Central memory CD8-positive, alpha-beta T cell (primary cell): ENCODE measurements at places on chromosomes 5 and 9.
A peak's percentile ranks its signal among the peaks of the same experiment; 100 is the strongest.

DNA sequence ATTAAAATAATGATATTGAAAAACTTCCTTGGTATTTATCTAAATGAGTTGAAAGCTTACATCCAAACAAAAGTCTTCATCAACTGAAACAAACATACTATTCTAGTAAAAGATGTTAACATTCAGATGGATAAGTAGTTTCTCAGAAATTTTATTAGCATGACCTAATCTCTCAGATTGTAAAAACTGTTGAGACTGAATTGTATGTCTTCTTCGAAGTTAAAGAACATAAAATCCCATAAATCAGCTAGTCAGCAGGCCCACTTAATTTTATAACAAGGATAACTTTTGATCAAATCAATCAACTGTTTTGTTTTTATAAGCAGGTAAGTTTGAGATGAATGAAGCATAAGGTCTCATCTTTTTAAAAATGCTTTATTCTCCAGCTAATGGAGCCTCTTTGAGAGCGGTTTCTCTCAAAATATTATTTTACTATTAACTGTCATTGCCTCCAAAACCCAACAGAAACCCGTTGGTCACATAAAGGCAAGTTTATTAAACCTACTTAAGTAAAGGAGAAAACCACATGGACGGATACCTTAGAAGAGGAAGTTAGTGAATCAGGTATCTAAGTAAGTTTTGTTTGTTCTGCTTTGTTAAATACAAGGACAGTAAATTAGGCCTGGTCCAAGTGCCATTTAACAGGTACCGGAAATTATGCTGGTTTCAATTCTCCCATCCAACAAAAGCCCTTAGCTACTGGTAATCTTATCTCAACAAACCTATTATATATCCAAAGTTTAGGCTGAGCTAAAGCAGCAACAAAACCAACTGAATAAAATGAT lies 457.0 kb downstream of the PDE4D start:
- no peak for DNase-seq
- H3K27me3 ChIP-seq = no peaks in the 10 kb centered on the region
- H3K36me3 ChIP-seq = no peaks in the 10 kb centered on the region
- H3K4me3 ChIP-seq = no peak overlapping the region

GRCh38 chr5:38536968-38537367 lies 19.5 kb downstream of the LIFR start:
- H3K27me3 ChIP-seq = peaks cover 29% of the 10 kb centered on the region
- no peaks in the 10 kb centered on the region for H3K36me3 ChIP-seq
- no peak for DNase-seq

DNA sequence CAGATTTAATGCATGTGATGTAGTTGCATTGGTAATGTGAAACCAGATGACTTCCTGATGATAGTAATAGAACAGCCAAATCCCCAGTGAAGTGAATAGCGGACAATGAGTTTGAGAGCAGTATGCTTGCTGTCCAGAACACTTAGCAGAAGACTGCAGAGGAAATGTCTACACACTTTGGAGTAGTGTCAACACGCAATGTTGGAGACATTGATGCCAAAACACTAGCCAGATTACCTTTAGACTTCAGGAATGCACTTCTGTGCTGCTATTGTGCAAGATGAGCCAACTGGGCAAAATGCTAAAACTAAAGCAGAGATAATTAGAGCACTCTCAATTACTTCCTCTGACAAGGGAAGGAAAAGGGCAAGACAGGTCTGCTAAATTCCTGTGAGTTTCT lies 176.7 kb downstream of the PRDM9 start:
- no peak overlapping the region for H3K4me3 ChIP-seq
- H3K36me3 ChIP-seq = no peaks in the 10 kb centered on the region
- H3K4me1 ChIP-seq = peaks cover 4% of the 10 kb centered on the region
- DNase-seq = no peak
- H3K27me3 ChIP-seq = no peaks in the 10 kb centered on the region

DNA sequence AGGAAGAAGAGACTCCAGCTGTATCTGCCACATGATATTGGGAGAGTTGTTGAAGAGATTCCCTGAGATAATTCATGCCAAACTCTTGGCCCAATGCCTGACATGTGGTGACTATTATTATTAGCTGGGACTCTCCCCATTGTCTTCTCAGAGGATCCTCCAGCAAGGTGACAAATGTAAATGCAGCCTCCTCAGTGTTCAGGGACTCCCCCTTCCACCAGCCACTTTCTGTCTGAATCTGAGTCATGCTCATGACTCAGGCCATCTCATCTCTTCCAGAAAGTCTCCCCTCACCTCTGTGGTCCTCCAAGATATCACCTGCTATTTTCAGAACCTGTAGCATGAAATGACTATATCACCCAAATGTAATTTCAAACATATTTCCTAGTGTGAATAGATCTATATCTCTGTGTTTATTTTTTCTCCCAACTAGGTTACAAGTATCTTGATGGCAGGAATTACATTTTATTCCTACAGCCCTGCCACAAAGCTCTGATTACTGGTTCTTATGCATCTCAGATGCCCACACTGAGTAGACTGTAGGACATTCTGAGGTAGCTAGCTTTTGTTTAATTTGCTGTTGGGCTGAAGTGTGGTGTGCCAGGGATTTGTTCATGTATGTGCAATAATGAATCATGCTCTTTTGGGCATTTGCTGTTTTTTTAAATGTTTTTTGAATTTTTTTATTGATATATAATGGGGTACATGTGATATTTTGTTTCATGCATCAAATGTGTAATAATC lies 126.6 kb upstream of the IL12B start:
- H3K4me3 ChIP-seq = no peak overlapping the region
- DNase-seq = no peak
- peaks cover 18% of the 10 kb centered on the region for H3K27me3 ChIP-seq
- H3K27ac ChIP-seq = no peak overlapping the region
- no peaks in the 10 kb centered on the region for H3K36me3 ChIP-seq

GRCh38 chr9:26833792-26834191 lies 58.8 kb downstream of the CAAP1 start:
- no peaks in the 10 kb centered on the region for H3K27me3 ChIP-seq
- peaks cover 5% of the 10 kb centered on the region for H3K36me3 ChIP-seq
- H3K27ac ChIP-seq = peak overlapping the region; percentile 64
- H3K4me1 ChIP-seq = peaks cover 6% of the 10 kb centered on the region

- DNase-seq = no peak
- no peaks in the 10 kb centered on the region for H3K27me3 ChIP-seq
- no peaks in the 10 kb centered on the region for H3K36me3 ChIP-seq
- H3K4me3 ChIP-seq = no peak overlapping the region
- no peak overlapping the region for H3K27ac ChIP-seq
- no peaks in the 10 kb centered on the region for H3K4me1 ChIP-seq
These were observed 241.7 kb upstream of the KLF4 start for GRCh38 chr9:107731115-107731762.

DNA sequence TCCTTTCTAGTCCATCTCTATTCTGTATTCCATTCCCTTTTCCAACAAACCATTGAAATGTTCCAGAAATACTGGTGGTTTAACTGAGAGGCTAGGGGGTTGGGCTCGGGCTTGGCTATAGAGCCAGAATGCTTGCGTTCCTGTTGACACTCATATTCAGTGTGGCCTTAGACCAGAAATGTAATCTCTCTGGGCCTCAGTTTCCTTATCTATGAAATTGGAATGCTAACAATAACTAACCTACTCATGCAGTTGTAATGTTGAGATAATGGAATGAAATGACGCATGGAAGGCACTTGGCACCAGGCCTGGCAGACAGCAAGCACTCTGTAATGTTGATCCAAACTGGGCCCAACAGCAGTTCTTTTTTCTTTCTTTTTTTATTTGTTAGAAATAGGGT lies 26.8 kb downstream of the JADE2 start:
- peaks cover 69% of the 10 kb centered on the region for H3K4me1 ChIP-seq
- H3K27me3 ChIP-seq = no peaks in the 10 kb centered on the region
- H3K36me3 ChIP-seq = peaks cover 44% of the 10 kb centered on the region
- DNase-seq = no peak
- peak overlapping the region; percentile 3 for H3K27ac ChIP-seq
- H3K4me3 ChIP-seq = no peak overlapping the region

- H3K27me3 ChIP-seq = peaks cover 9% of the 10 kb centered on the region
- H3K27ac ChIP-seq = no peak overlapping the region
- no peaks in the 10 kb centered on the region for H3K36me3 ChIP-seq
- DNase-seq = no peak
- H3K4me1 ChIP-seq = no peaks in the 10 kb centered on the region
These were observed 38.6 kb upstream of the PITX1 start for GRCh38 chr5:135072387-135073281.

DNA sequence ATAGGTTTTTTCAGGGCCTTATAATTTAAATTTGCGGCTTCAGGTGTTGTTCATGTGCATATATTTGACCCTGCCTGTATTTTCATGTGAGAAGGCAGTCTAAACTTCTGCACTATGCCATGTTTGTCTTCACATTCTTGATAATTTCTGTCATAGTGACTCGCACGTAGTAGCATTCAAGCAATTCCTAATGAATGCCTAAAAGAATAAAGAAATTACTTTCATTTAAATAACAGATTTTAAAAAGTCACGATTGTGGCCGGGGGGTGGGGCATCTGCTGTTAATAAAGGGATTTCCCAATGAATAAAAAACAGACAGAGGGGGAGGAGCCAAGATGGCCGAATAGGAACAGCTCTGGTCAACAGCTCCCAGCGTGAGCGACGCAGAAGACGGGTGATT lies 318.0 kb downstream of the ADAMTS6 start:
- H3K36me3 ChIP-seq = no peaks in the 10 kb centered on the region
- H3K4me3 ChIP-seq = no peak overlapping the region
- no peaks in the 10 kb centered on the region for H3K4me1 ChIP-seq
- no peak for DNase-seq
- peaks cover 8% of the 10 kb centered on the region for H3K27me3 ChIP-seq

DNA sequence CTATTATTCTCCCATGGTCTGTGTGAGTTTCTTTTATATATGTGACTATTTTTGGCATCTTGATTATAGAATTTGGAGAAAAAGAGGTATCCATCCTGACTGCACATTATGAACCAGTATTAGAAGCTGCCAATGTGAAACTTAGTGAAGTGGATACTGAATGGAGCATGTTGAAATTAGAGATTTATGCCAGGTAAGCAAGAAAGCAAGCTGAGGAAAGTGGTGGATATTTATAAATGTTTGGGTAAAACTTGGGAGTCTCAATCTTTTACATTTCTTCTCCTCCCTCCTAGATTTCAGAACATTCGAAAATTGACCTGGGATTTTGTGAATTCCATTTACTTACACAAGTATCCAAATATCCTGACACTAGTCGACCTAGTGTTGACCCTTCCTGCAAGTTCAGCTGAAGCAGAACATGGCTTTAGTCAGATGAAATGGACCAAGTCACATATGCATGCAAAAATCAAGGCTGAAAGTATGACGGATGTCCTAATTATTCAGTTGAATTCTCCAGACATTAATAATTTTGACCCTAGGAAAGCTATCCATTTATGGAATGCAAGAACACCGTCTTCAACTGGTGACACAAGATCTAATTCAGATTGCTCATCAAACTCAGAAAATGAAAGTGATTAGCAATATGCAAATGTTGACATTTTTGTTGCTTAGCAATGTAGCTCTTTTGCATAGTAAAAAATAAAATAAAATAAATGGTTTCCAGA lies 66.8 kb upstream of the IL7R start:
- H3K4me1 ChIP-seq = peaks cover 49% of the 10 kb centered on the region
- no peak for DNase-seq
- peaks cover 7% of the 10 kb centered on the region for H3K36me3 ChIP-seq

- H3K27ac ChIP-seq = no peak overlapping the region
- no peaks in the 10 kb centered on the region for H3K4me1 ChIP-seq
- H3K36me3 ChIP-seq = no peaks in the 10 kb centered on the region
- H3K27me3 ChIP-seq = no peaks in the 10 kb centered on the region
- H3K4me3 ChIP-seq = no peak overlapping the region
These were observed 169.3 kb upstream of the FSTL4 start for GRCh38 chr5:133781436-133782225.

GRCh38 chr9:135795391-135795790 lies 93.4 kb downstream of the KCNT1 start:
- peaks cover 19% of the 10 kb centered on the region for H3K27me3 ChIP-seq
- H3K4me3 ChIP-seq = no peak overlapping the region
- DNase-seq = no peak
- H3K4me1 ChIP-seq = peaks cover 6% of the 10 kb centered on the region
- no peaks in the 10 kb centered on the region for H3K36me3 ChIP-seq

DNA sequence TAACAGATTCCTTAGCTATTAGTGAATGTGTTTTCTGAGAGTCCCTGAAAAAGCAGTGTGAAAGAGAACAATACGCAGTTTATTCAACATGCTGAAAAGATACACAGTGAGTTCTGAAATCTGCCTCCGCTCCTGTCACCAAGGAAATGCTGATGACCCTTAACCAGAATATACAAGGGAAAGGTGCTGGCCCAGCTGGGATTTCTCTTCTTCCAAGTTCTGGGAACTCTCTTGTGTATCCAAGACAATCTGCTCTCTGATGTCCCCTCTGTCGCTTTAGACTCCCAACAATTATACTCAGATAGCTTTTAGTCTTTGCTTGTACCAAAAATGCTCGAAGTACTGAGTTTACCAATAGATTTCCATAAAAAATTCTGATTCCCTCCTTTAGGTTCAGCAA lies 214.9 kb downstream of the TMEM167A start:
- no peaks in the 10 kb centered on the region for H3K27me3 ChIP-seq
- H3K36me3 ChIP-seq = no peaks in the 10 kb centered on the region

DNA sequence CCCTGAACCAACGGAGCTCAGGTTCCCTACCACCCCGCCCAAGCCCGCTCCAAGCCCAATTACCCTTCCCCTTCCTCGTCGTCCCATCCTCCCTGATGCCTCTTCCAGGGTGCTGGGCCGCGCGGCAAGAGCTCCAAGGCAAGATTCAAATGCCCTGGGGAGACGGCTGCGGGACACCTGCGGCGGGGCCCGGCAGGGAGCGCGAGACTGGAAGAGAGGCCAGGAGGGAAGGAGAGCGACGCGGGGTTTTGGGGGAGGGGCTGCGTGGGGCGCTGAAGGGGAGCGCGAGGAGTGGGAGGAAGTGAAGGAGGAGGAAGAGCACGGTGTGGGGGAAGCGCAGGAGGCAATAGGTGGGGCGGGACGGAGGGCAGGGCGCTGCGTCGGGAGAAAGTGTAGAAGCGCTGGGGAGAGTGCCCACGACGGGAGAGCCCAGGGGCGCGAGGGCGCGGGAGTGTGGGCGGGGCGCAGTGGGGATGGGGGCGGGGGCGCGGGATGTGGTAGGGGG lies 975 bp upstream of the NXNL2 start:
- H3K4me3 ChIP-seq = peak overlapping the region; percentile 3
- DNase-seq = no peak
- peaks cover 79% of the 10 kb centered on the region for H3K27me3 ChIP-seq
- peaks cover 5% of the 10 kb centered on the region for H3K4me1 ChIP-seq
- H3K36me3 ChIP-seq = no peaks in the 10 kb centered on the region
- no peak overlapping the region for H3K27ac ChIP-seq

DNA sequence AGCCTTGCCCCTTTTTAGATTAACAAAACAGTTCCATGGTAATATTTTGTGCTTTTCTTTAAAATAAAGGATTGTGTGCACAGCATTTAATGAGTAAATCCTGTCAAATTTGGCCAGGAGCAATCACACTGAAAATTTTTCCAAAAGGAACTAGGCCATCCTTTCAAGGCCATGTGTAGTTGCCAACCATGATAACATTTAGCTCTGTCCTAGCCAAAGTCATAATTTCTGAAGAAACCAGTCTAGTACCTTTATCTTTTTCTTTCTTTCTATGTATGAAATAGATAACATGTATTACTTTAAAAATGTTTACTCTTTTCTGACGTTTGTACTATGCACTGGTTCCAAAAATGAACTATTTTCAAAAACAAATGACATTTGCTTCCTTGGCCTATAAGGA lies 143.7 kb downstream of the PBX3 start:
- peaks cover 2% of the 10 kb centered on the region for H3K36me3 ChIP-seq
- H3K4me3 ChIP-seq = peak overlapping the region; percentile 52
- peaks cover 7% of the 10 kb centered on the region for H3K4me1 ChIP-seq
- H3K27ac ChIP-seq = no peak overlapping the region
- H3K27me3 ChIP-seq = peaks cover 24% of the 10 kb centered on the region
